ENCODE measurements at places on chromosomes 7 and 10.

DNA sequence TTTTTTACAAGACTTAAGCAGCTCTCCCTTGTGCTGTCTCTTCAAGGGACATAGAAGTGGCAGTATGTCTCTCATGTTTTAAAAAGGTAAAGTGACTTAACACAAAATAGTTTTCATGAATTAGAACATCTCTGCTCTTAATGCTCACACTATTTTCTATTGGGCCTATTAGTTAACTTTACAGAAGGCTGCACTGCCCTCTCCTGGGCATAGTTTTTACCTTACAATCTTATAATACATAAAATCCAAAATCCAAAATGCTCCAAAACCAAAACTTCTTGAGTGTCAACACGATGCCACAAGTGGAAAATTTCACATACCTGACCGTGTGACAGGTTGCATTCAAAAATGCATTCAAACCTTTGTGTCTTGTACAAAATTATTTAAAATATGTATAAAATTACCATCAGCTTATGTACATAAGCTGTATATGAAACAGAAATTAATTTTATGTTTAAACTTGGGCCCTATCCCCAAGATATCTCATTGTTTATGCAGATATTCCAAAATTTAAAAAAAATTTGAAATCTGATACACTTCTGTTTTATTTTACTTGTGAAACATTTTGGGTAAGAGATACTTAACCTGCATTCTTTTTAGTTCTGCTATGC lies 25.8 kb downstream of the TES start:
- DNase-seq: no peak

GRCh38 chr7:132575982-132576720 lies at the start of gene PLXNA4:
Gene PLXNA4 (minus strand): TSS chr7:132576470. CDS start chr7:132508693, 67,777 bp downstream.
- no peak for DNase-seq

GRCh38 chr10:92530891-92531535 lies 42.9 kb downstream of the IDE start:
- no peak for DNase-seq

- DNase-seq: peak; percentile 85
These were observed 164.3 kb downstream of the SUGCT start for GRCh38 chr7:40299097-40299496.

GRCh38 chr10:76444034-76444800 lies 1012.8 kb downstream of the LRMDA start:
- no peak for DNase-seq

GRCh38 chr10:119235356-119235755 lies 28.0 kb downstream of the GRK5 start:
- no peak for DNase-seq

GRCh38 chr7:18866359-18867036 lies 250.9 kb downstream of the TWIST1 start:
- DNase-seq: peak; percentile 100

DNA sequence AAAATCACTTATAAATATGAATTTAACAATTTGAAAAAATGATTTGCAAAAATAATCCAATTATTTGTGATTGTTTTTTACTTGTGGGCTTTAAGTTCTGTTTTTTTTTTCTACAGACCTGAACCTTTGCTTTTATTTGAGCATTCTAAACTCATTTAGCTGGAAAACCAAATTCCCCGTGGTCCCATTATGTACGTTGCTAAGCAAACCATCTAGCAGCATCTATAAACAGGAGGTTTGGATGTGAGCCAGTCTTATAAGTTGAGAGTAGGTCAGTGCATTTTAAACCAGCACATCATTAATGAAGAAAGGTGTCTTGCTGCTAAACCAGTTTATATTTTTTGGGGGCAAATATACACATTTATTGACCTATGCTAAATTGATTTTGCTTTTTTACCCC lies 77.3 kb downstream of the LRRN3 start:
- no peak for DNase-seq

- DNase-seq: no peak
These were observed 87.9 kb downstream of the CDK6 start for GRCh38 chr7:92748495-92748894.

GRCh38 chr10:77478247-77478961 lies 159.2 kb downstream of the KCNMA1 start:
- DNase-seq: peak; percentile 67

DNA sequence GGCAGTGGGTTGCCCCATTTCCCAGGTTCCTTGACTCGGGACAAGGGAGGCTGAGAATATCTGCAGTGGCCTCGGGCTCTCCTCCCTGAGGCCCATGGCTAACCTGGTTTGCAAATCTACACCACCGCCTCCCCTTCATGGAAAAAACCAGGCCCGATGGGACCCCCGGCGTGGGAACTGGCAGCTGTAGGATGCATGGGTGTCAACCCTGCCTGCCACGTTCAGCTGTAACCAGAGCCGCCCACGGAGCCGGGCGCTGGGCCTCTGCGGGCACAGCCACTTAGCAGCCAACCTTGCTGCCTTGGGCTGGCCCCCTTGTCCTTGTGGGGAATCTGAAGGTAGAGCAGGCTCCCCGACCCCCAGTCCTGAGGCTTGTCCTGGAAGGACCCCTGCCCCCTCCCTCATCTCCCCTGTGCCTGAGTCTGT lies 1.6 kb downstream of the PWWP2B start:
- no peak for DNase-seq

DNA sequence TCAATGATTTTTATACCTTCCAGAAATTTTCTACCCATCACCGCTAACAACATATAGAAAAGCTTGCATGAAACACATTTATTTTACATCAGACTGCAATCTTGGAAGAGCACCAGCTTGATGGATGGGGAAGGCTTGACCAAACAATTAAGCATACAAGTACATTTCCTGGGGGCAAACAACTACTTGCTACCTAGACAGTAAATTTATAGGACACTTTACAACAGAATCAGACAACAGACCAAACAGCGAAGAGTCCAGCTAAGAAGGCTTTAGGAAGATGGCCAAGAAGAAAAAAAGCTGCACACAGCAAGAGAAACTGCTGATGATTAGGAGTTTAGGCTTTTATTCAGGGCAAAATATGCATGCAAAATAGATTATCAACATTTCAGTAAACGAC lies 8.0 kb downstream of the AASS start:
- DNase-seq: no peak

GRCh38 chr7:27605689-27606269 lies 56.9 kb downstream of the HIBADH start:
- DNase-seq: peak; percentile 60

DNA sequence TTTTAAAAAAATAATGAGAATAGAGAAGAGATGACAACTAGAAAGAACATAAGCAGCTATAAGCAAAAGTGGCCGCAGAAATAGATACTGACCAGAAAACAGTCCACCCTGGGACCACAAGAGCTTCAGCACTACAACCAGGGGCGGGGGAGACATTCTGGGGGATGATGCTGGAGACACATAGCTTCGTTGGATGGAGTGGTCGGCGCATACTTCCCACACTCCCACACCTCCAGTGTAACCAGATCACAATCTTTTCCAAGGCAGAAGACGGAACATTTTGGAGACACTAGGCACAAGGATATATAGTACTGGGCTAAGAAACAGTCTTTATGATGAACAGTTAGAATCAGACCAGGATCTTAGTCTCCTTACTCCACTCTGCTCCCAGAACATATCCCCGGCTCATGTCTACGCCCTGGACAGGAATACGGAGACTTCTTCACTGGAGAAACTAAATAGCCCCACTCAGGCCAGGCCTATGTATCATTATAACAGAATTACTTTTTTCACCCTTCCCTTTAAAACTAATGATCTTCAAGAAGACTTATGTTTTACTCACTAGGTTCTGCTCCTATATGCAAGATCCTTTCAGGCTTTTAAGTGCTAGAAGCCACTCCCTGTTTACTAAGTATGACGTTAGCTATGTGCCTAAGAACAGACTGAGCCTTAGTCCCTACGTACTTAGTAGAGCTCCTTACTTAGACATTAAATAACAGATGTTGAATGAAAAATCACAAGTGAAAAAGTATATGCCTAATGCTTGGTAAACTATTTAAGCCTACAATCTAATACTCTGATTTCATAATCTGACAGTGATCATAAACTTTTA lies 169.6 kb downstream of the SRPK2 start:
- DNase-seq: no peak

GRCh38 chr10:1323951-1324350 lies 267.8 kb downstream of the WDR37 start:
- no peak for DNase-seq

GRCh38 chr7:50640779-50641178 lies 75.6 kb upstream of the DDC start:
- no peak for DNase-seq

DNA sequence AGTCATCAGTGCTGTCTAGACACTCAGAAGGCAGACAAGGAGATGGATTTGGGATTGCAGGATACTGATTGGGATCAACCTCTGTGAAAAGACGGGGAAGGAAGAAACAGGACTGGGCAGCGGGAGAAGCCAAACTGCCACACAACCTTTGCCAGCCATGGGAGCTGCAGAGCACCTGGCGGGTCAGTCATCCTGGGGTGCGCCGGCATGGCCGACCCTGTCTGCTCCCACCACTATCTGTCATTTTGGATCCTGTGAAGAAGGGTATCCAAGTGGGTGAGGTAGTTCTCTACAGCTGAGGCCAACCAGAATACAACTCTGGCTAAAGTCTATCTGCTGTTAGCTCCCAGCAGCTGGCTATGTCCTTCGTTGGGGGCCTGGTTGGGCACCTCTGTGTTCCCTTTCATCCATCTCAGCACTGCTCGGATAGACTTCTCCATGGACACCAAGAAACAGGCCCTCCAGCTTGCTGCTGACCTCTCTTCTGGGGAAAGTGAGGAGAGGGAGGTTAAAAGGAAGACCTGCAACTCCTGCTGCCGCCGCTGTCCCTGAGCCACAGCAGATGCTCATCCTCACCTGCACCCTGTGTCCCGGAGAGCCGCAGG lies 11.7 kb upstream of the RBM17 start:
- no peak for DNase-seq

DNA sequence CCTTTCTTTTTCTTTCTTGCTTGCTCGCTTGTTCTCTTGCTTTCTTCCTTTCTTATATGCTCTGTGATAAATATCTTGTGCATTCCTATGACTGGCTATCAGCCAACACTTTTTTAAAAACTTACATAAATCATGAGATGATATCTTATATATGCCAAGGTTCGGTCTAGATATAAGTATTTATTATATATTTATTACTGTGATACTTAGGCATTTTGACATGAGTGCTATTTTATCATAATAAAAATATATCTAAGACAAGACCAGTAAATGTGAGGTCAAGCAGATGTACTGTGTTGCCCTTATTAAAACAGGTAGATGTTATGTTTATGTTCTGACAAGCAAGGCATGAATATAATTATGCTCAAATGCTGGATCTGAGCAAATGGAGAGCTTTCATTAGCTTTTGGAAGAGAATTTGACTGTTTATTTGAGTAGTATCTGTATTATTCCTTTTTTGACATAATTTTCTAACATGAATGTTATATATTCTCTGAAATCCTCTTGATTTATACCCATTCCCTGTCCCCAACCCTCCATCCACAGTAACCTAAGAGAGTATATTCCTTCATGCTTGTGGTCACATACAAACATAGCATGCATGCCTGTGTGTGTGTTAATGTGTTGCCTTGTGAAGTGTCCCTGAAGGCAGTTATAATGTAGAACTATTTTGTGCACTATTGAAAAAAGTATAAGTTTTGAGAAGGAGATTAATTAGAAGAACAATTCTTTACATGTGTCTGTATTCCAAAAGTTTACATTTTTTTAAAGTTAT lies 158.0 kb downstream of the HDAC9 start:
- DNase-seq: no peak

- no peak for DNase-seq
These were observed 183.4 kb upstream of the VIPR2 start for GRCh38 chr7:159328096-159328495.

- DNase-seq: no peak
These were observed 88.9 kb downstream of the ATE1 start for GRCh38 chr10:121838931-121839330.

DNA sequence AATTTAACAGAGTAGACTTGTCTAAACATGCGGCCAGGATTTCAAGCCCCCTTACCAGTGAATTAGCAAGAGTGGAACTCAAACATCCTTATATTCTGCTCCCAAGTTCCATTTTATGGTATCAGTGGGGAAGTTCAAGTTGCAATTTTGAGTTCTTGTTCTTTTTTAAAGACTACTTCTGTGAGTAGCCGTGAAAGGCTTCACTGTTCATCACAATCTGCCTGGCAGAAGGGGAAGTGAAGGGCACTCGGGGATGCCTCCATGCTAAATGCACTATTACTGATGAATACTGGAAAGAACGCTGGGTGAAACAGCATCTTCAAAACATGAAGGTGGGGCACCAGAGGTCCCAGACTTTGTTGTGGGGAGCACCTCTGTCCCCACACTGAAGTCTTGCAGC lies 22.4 kb upstream of the FGL2 start:
- no peak for DNase-seq

- DNase-seq: no peak
These were observed 88.5 kb downstream of the VTI1A start for GRCh38 chr10:112535531-112535951.

DNA sequence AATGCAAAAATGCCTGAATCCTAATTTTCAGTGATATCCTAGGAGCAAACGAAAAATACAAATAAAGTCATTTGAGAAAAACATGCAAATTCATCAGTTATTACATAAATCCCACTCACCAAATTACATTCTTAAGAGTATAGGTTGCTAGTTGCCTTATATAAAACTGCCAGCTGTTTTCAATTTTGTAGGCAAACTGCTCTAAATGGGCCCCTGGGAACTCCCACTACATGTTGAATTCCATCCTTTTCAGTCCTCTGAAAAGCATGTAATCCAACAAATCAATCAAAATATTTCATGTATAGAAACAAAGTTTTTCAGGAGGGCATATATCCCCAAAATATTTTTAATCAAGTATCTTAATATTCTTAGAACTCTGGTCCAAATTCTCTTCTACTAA lies 2.1 kb upstream of the JMJD1C start:
- DNase-seq: no peak

- DNase-seq: no peak
These were observed 11.6 kb downstream of the GRID1 start for GRCh38 chr10:86354761-86355540.

- DNase-seq: no peak
These were observed 4.5 kb upstream of the ZEB1 start for GRCh38 chr10:31314256-31315150.

DNA sequence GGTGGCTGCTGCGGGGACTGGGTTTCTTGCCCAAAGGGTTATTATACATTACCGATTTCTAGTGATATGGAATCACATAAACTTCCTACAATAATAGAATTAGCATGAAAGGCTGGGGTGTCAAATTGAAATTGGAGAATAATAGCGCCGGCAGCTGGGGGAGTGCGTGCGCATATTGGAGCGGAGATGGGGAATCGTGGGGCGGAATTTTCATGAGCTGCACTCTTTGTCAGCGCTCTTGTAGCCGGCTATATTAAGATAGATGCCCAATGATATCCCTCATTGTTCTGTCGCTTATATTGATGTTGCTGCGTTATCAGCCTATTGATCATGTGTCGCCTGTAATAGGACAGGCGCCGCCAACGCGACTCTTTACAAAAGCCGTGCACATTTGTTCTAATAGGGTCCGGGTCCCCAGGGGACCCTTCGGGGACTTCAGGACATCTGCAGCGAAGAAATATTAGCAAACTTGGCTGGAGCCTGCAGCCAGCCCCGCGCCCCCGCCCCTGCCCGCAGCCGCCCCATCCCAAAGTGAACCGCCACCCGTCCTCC lies 5.1 kb downstream of the UNCX start:
- no peak for DNase-seq

GRCh38 chr10:5446390-5446926 lies 34.1 kb downstream of the NET1 start:
- no peak for DNase-seq

Measured in HS-5 (cell line).